ENCODE measurements at places on chromosomes 2 and 18.

- no peak for DNase-seq
Observed at GRCh38 chr2:96715658-96716057, 24.2 kb downstream of the LMAN2L start.

- peak; percentile 9 for DNase-seq
Observed at GRCh38 chr2:218003281-218003944, 618 bp upstream of the TNS1 start.

- no peak for DNase-seq
Observed at GRCh38 chr2:45052388-45052928, 43.2 kb upstream of the SIX2 start.

GRCh38 chr2:195659982-195660890 lies 3.2 kb downstream of the SLC39A10 start:
- peak; percentile 84 for DNase-seq

DNA sequence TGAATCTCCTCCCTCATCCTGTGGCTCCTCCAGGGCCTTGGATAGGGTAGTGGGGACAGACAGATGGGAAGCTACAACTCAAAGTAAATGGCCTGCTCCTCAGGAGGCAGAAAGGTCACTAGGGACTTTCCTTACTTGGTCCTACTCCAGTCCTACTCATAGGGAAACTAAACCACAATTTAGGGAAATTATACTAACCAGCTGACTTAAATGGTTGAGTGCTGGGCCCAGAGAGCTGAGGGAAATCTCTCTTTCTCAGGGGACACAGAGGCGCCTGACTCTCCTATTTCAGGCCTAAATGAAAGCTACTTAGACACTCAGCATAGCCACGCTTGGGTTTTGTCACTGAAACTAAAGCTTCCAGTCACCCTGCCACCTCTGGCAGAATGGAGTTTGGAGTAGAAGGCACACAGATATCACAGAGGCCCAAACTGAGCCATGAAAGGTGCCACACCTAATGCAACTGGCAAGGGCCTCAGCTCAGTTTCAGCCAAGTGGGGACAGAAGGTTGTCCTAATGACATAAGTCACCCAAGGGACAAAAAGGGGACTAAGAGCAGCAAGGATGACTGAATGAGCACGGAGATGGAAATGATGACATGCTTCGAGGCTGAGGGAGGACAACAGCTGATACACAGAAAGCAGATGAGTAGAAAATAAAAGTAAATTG lies 24.0 kb downstream of the CERKL start:
- no peak for DNase-seq

DNA sequence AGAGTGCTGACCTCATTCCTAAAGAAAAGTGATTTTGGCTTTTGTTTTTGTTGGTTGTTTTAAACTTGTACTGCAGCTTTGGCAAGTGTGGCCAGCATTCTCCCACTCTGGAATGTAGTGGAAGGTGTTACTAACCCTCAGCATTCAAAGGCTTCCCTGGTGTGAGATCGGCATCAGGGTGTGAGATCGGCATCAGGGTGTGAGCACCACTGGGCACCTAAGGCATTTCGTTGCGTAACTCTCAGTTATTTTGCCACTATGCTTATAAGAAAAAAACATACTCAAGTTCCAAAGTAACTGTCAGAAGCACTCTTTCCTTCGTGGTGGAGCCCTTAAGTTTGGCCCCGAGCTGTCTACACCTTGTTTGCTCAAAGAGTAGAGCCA lies 1.7 kb downstream of the CYBRD1 start:
- no peak for DNase-seq

DNA sequence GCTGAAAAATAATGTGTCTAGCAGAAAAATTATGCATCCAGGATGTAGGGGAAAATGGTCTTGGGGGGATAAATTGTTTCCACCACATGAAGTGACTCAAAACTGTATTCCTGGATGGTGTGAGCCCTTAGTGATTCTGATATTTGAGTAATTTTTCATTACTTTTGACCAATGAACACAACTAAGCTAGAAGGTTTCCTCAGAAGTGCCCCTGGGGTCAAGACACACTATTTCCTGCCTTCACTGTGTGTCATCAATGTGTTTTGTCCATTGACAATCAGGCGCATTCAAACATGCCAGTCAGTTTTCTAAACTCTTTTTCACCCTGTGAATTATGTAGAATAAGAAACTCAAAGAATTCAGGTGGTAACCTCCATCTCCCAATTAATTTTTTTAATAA lies 130.5 kb upstream of the REG3G start:
- no peak for DNase-seq

All from Kasumi-1 (cell line).